GM12878 (cell line): ENCODE measurements at places on chromosomes 5 and 9. TPM values are rescaled to one million over a fixed set of nuclear protein-coding genes. Genes with fewer than 3 reads are reported as not detected.

- H3K4me3 ChIP-seq, result no peak overlapping the region
- no peaks in the 10 kb centered on the region for H3K36me3 ChIP-seq
- no peak overlapping the region for H3K27ac ChIP-seq
- no peak for DNase-seq
These were observed 193.6 kb downstream of the ZSWIM6 start for GRCh38 chr5:61525512-61526206.

DNA sequence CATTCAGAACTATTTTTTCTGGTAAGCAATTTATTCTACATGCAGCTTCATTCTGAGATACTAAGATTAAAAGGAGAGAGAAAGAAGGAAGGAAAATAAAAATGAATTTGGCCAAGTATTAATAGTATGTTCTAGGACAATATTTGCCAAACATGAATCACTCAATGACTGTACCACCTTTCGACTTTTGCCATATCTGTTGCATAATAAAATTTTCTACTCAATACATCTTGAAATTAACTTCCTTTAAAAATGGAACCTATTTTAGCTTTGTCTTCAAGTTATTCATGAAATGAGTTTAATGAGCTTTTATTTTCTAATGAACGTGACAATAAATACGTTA is 111.8 kb downstream of the MARCHF3 start:
- no peak for DNase-seq
- H3K36me3 ChIP-seq, result peaks cover 9% of the 10 kb centered on the region
- H3K27ac ChIP-seq, result no peak overlapping the region
- H3K27me3 ChIP-seq, result no peaks in the 10 kb centered on the region

GRCh38 chr5:5316334-5316733 is 106.1 kb upstream of the ICE1 start:
- no peaks in the 10 kb centered on the region for H3K27me3 ChIP-seq
- H3K4me3 ChIP-seq, result no peak overlapping the region
- no peak for DNase-seq
- no peaks in the 10 kb centered on the region for H3K4me1 ChIP-seq
- no peaks in the 10 kb centered on the region for H3K36me3 ChIP-seq
- H3K27ac ChIP-seq, result no peak overlapping the region

- H3K27ac ChIP-seq, result peak overlapping the region; percentile 99
- H3K4me3 ChIP-seq, result peak overlapping the region; percentile 88; the same call in 1 of the 2 replicates
- no peak for DNase-seq
- no peaks in the 10 kb centered on the region for H3K27me3 ChIP-seq
- H3K36me3 ChIP-seq, result peaks cover 21% of the 10 kb centered on the region
- H3K4me1 ChIP-seq, result peaks cover 35% of the 10 kb centered on the region
These were observed 7.4 kb downstream of the TRAF1 start for GRCh38 chr9:120918931-120919842.

- H3K27ac ChIP-seq, result peak overlapping the region; percentile 68
- H3K4me3 ChIP-seq, result peak overlapping the region; percentile 44
- peak; percentile 15 for DNase-seq
- H3K36me3 ChIP-seq, result no peaks in the 10 kb centered on the region
- peaks cover 16% of the 10 kb centered on the region; the same call in 1 of the 2 replicates for H3K4me1 ChIP-seq
- H3K27me3 ChIP-seq, result no peaks in the 10 kb centered on the region; the same call in 1 of the 2 replicates
These were observed 68.5 kb upstream of the RAI14 start for GRCh38 chr5:34587355-34588241.

RABGAP1 gene
- 24.5 and 26.6 TPM in 2 replicates for total RNA-seq

ANKRD55 gene
- total RNA-seq, result not detected in 2 replicates

FBP2 gene
- not detected in 2 replicates for total RNA-seq

CBY3 gene
- not detected in 2 replicates for total RNA-seq

VAV2 gene
- 36.0 and 43.9 TPM in 2 replicates for total RNA-seq
